ENCODE measurements at places on chromosomes 7 and 10.

DNA sequence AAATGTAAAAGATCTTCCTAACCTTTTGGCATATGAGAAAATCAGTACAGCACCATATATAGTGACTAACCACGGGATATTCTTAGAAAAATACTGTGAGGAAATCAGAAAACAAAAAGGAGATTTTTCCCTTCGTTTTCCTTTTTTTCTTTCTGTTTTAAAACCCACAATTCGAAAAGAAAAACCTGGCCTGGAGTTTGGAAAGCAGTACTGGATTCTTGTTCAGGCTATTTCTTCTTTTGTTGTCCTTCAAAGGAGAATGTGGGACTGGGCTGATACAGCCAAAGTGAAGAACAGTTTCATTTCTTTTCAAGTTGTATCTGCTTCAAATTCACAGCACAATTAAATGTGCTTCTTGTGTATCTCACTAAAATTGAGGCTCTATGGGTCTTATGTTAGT is 156.8 kb upstream of the PHYHIPL start:
- DNase-seq, result no peak

DNA sequence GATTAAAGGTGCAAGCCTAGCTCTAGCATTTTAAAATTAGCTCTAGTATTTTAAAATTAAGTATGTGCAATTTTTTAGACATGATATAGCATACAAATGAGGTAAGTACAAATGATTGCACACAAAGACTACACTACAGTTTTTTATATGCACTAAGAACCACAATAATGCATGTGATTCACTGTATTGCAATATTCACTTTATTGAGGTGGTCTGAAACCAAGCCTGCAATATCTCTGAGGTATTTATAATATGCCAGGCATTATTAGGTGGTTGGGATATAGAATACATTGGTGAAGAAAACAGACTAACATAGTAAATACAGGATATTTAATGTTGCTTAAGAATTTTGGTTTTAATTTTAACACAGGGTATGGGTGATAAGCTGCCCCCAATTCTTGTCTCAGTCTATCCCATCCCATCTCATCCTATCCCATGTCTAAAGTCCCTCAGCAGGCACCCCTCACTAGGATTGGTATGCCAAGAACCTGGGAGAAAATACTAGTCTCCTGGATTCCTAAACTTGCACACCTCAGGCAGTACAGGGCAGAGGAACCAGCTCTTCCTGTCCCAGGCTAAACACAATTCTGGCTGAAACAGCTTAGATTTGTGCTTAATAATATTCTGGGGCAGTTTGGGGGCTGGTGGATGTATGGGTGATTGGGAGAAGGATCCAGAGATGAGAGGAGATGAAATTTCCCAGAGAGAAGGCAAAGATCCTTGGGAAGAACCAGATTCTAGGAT is 90.4 kb downstream of the HIPK2 start:
- DNase-seq, result no peak

- no peak for DNase-seq
These were observed at the start of gene SHH for GRCh38 chr7:155811895-155812761. TSS of gene SHH (minus strand) at chr7:155812463. CDS start at chr7:155812122, 341 bp downstream.

- no peak for DNase-seq
These were observed 12.5 kb downstream of the GLI3 start for GRCh38 chr7:42224391-42225003.

DNA sequence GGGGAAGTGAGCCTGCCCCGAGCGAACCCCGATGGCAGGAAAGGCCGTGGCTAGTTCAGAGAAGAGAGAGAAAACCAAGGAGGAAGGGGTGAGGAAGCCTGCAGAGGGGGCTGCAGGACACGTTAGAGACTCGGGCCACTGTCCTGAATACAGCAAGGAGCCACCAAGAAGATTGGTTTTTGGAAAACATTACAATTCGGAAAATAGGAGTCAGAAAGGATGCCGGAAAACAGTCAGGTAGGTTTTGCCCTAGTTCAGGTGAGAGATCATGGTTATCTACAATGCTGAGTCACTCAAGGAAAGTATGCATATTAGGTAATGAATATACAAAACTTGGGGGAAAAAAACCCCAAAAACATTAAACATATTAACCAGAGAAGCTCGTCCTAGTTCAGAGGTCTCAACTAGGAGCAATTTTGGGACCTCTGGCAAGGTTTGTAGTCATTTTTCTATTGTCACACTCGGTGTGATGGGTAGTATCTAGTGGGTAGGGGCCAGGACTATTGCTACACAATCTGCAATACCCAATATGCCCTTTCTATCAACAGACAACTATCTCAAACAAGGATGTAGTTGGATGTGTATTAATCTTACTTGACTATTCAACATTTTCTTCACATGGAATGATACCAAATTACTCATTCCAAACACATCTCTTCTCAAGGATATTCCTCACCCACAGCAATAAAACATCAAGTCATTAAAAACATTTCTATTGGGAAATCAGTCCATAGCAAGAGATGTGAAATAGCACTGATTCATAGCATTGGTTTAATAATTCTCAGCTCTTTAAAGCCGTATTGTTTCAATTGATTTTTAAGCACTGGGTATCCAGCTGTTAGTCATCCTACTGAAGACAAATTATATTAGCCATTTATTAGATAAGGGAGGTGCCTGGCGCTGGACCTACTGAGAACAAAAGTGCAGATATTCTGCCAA is 74.4 kb upstream of the RSU1 start:
- no peak for DNase-seq

- DNase-seq, result no peak
These were observed 23.7 kb upstream of the CAMK2B start for GRCh38 chr7:44348851-44349781.
